ENCODE measurements at places on chromosomes 7 and 10.

- no peak for DNase-seq
These were observed 77.3 kb downstream of the LRRN3 start for GRCh38 chr7:111168182-111168581.

GRCh38 chr10:60236869-60237524 is 152.7 kb downstream of the ANK3 start:
- peak; percentile 51 for DNase-seq

DNA sequence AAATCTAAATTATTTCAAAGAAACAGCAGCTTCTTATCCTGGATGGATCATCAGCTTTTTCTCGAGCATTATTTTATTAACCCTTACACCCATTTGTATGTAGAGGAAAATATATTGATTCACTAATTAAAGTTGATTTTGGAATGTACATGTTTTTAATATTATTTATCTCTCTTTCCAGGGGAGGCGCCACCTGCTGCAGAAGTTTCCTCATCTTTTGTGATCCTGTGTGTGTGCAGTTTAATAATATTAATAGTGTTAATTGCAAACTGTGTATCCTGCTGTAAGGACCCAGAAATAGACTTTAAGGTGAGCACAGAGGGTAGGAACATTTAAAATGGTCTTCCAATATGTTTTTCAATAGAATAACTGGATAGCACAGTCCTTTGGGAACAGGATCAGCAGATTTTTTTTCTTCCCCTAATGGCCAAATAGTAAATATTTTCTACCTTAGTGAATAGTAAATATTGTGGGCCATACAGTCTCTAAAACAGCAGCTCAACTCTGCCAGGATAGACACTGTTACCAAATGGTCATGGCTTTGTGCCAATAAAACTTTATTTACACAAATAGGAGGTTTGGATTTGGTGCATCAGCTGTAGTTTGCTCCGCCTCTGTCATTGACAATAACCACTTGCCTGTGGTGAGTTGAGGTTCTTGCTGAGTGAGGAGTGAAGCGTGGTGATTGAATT is 30.6 kb downstream of the LMTK2 start:
- no peak for DNase-seq

GRCh38 chr10:88216976-88217375 is 353.6 kb downstream of the PTEN start:
- no peak for DNase-seq

- no peak for DNase-seq
These were observed 101.0 kb upstream of the STEAP1B start for GRCh38 chr7:22601003-22601402.

GRCh38 chr7:78074713-78075112 is 276.1 kb downstream of the PHTF2 start:
- DNase-seq, result no peak
